ENCODE measurements at places on chromosomes 7 and 10. TPM values are rescaled to one million over a fixed set of nuclear protein-coding genes. Genes with fewer than 3 reads are reported as not detected.
A peak's percentile ranks its signal among the peaks of the same experiment; 100 is the strongest.

DNA sequence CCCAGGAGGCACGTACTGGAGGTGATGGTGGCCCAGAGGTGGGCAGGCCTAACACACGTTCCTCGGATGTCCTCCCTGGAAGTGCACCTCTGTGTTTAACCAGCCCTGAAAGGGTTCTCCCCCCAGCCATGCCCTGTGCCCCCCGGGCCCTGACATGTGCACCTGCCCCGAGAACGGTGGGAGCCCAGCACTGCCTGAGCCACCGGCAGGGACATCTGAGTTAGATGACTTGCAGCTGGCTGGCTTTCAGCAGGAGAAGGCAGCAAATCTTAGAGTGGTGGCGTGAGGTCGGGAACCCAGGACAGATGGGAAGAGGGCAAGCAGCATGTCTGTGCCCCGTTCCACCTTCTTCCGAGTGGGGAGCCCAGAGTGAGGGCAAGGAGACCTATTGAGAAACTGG lies 291.8 kb downstream of the TCERG1L start:
- DNase-seq: no peak
- H3K4me1 ChIP-seq: no peaks in the 10 kb centered on the region
- H3K4me3 ChIP-seq: no peak overlapping the region
- H3K27me3 ChIP-seq: no peaks in the 10 kb centered on the region
- H3K36me3 ChIP-seq: no peaks in the 10 kb centered on the region

GRCh38 chr10:103740611-103741010 lies 114.8 kb downstream of the SH3PXD2A start:
- no peak overlapping the region for H3K4me3 ChIP-seq
- peaks cover 26% of the 10 kb centered on the region for H3K4me1 ChIP-seq
- no peak overlapping the region for H3K27ac ChIP-seq
- H3K36me3 ChIP-seq: no peaks in the 10 kb centered on the region
- no peaks in the 10 kb centered on the region for H3K27me3 ChIP-seq

GRCh38 chr10:8182806-8183205 lies 128.3 kb downstream of the GATA3 start:
- no peaks in the 10 kb centered on the region for H3K27me3 ChIP-seq
- no peak overlapping the region for H3K4me3 ChIP-seq
- H3K4me1 ChIP-seq: no peaks in the 10 kb centered on the region
- no peak for DNase-seq

DNA sequence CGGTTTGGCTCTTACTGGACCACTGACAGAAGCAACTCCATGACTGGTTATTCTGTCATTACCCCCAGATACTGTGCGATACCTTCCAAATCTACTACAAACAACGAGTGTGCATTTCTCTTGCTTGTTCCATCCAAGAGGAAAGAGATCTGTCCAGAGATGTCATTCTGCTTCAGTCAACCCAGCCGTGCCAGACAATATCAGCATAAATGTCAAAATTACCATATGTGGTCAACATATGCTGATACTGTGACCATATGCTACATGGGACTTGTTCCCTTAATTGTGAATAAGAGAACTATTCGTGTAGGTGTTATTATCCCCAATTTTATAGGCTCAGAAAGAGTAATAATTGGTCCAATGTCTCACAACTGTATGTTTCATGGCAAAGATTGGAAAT lies 143.2 kb upstream of the PRSS1 start:
- H3K4me1 ChIP-seq: peaks cover 3% of the 10 kb centered on the region
- no peak overlapping the region for H3K4me3 ChIP-seq
- H3K27me3 ChIP-seq: peaks cover 20% of the 10 kb centered on the region
- no peaks in the 10 kb centered on the region for H3K36me3 ChIP-seq
- DNase-seq: no peak
- H3K27ac ChIP-seq: no peak overlapping the region

GRCh38 chr7:30274641-30275040 lies 9.8 kb upstream of the ZNRF2 start:
- H3K27ac ChIP-seq: no peak overlapping the region
- no peaks in the 10 kb centered on the region for H3K36me3 ChIP-seq
- H3K27me3 ChIP-seq: no peaks in the 10 kb centered on the region
- H3K4me1 ChIP-seq: no peaks in the 10 kb centered on the region

DNA sequence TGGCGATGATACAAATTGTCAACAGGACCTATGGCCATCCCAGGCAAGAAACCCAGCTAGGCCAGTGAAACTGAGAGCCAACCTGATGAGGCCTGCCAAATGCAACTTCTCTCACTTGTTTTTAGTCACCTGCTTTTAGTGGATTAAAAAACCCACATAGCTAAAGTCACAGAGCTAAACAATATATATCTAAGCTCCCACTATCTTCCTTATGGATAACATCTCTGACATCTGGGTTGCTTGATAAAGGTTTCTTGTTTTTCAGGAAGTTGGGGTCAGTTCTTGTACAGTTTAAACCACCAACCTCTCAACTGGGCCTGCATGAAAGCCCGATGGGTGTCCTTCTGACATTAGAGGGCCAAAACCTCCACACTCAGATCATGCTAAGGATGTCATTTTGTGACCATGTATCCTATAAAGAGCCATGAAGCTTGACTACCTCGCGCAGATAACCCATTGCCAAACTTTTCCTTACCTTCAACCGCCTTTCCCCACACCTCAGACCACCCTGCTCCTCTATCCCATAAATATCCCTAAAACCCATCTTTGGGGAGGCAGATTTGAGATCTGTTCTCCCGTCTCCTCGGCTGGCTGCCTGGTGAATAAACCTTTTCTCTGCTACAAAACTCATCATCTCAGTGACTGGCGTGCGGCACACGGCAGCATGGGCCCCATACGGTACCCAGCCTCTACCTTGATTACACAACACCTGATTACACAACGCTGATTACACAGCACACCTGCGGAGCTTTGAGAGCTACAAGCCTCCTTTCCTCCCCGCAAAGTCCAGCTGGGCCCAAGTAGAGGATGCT lies 797 bp upstream of the STMP1 start:
- no peaks in the 10 kb centered on the region for H3K36me3 ChIP-seq
- peak overlapping the region; percentile 64 for H3K27ac ChIP-seq
- DNase-seq: no peak
- peak overlapping the region; percentile 97 for H3K4me3 ChIP-seq
- peaks cover 30% of the 10 kb centered on the region for H3K4me1 ChIP-seq
- H3K27me3 ChIP-seq: no peaks in the 10 kb centered on the region

DNA sequence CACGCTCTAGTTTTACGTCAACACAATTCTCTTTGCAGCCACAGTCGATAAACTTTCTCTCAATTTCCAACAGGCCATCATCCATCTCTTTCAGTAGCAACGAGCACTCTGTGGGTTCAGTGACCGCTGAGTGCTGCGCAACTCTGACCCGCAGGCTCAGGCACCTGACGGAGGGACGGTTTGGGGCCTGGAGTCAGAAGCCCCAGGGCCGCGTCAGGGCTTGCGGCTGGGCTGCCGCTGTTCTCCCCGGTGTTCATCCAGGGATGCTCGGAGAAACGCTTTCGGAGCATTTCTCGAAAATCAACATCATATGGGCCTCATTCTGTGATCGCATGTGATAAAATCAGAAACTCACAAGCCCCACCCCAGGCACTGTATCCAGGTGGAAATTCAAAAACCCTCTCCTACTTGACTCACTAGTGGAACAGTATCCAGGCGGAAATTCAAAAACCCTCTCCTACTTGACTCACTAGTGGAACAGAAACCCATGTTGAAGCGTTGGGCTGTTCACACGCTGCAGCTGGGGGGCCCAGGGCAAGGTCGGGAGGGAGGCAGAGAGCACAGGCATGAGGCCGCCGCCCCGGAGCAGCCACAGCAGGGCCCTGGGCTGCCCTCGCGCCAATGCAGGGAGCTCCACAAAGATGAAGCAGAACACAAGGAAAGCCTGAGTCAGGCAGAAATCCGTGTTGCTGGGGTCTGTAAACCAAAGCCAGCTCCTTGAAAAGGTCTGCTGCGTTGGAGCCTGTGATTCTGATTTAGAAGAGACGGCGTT lies 73.3 kb upstream of the NKX6-2 start:
- H3K4me3 ChIP-seq: no peak overlapping the region
- H3K4me1 ChIP-seq: no peaks in the 10 kb centered on the region
- no peak overlapping the region for H3K27ac ChIP-seq
- no peak for DNase-seq
- H3K27me3 ChIP-seq: peaks cover 26% of the 10 kb centered on the region

GRCh38 chr7:31735991-31736982 lies 49.3 kb downstream of the PPP1R17 start:
- no peaks in the 10 kb centered on the region for H3K36me3 ChIP-seq
- DNase-seq: peak; percentile 41
- H3K4me1 ChIP-seq: no peaks in the 10 kb centered on the region
- no peaks in the 10 kb centered on the region for H3K27me3 ChIP-seq

DNA sequence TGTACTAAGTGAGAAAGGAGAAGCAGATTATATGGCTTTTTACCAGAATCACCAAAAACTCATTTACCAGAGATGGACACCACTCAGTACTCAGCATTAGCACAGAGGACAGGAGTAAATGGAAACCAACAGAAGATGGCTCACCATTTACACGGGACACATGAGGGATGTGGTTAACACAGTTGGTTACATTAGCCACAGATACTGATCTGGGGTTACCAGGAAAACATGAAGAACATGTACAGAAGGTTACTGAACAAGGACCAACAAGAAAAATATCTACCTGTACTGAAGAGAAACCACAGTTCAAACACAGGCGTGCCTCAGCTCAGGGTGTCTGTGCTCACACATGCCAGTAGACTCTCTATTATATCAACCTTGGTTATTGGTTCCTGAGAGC lies 1285.8 kb upstream of the SORCS1 start:
- no peaks in the 10 kb centered on the region for H3K36me3 ChIP-seq
- no peak overlapping the region for H3K27ac ChIP-seq
- no peaks in the 10 kb centered on the region for H3K27me3 ChIP-seq
- H3K4me3 ChIP-seq: no peak overlapping the region
- no peaks in the 10 kb centered on the region for H3K4me1 ChIP-seq

- no peak overlapping the region for H3K27ac ChIP-seq
- H3K27me3 ChIP-seq: no peaks in the 10 kb centered on the region
- H3K4me1 ChIP-seq: peaks cover 23% of the 10 kb centered on the region
- no peaks in the 10 kb centered on the region for H3K36me3 ChIP-seq
- no peak overlapping the region for H3K4me3 ChIP-seq
Observed at GRCh38 chr10:35456153-35456720, 119.9 kb downstream of the CCNY start.

DNA sequence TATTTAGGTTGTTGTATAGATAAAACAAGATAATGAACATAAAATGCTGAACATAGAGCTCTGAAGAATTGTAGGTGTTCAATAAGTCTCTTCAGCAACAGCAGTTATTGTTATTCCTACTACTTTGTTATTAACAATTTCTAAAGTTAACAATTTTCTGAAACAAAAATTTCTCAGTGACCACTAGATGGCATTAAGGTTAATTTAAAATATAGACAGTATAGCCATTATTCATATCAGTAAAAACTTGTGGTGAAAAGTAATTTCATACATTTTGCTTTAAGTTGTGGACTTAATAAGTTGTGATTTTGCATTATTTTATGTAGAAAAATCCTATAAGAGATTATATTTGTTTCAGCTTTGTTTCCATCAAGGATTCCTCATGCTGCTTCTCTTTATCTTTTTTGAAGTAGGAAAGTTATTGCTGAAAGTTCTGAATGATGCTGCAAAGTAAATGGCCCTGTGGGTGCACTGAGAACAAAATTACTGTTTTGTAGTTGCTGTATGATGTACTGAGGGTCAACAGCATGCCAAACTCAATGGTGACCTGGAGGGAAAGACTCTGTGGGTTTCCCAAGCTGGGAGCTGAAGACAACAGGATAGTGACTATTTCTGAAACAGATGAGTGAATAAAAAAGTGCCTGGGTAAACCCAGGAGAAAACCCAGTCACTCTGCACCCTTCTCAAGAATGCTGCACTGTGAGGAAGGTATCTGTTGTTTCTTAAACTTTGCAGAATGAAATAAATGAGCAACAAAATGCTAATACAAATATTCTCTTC lies 253.6 kb downstream of the KIF20B start:
- no peak overlapping the region for H3K4me3 ChIP-seq
- DNase-seq: peak; percentile 29
- peaks cover 5% of the 10 kb centered on the region for H3K27me3 ChIP-seq
- no peaks in the 10 kb centered on the region for H3K36me3 ChIP-seq

DNA sequence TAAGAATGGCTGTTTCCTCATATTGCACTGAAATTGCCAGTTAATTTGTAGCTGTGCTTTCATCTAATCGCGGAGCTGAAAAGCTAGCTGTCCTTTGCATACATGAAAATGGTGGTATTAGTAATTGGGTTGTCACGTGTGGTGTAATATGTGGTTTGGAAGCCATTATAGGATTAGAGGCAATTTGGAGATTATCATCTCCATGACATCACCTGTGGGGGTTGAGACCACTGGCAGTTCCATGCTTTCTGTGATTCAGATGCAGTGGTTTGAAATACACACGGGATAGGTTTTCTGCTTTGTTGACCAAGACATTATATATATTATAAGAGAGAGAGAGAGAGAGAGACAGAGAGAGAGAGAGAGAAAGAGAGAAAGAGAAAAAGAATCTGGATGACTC lies 180.8 kb downstream of the RAB11FIP2 start:
- H3K27me3 ChIP-seq: peaks cover 5% of the 10 kb centered on the region
- no peak overlapping the region for H3K4me3 ChIP-seq
- H3K4me1 ChIP-seq: no peaks in the 10 kb centered on the region
- no peak overlapping the region for H3K27ac ChIP-seq
- DNase-seq: no peak

DNA sequence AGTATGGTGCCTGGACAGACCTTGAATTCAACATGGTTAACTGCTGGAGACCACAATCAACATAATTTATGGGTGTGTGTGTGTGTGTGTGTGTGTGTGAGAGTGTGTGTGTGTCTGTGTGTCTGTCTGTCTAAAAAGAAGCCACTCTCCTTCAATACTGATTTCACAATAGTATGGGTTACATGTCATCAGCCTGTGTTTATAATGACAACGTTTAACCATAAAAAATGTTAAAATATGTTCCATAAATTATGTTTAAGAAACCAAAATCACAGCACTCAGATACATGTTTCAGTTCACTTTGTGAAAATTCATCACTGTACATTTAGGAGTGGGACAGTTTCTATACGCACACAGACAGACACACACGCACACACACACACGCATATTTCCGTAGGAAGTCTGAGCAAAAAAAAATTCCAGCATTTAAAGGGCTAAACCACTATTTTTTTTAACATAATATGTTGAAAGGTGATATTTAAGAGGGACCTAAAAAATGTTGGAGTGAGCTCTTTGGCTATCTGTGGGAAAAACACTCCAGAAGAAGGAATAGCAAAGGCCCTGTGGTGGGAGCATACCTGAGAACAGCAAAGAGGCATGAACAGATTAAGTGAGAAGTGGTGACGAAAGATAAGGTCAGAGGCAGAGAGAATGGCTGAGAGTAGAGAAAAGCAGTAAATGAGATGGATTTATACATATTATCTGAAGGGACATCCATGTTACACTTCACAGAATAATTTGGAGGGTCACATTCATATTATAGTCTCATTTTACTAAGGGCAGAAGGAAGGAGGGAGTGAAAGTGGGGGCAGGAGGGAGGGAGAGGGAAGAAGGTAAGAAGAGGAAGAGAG lies 10.9 kb downstream of the PDZD8 start:
- no peak for DNase-seq
- H3K4me1 ChIP-seq: peaks cover 45% of the 10 kb centered on the region
- H3K27me3 ChIP-seq: no peaks in the 10 kb centered on the region
- peak overlapping the region; percentile 47 for H3K27ac ChIP-seq
- peak overlapping the region; percentile 36 for H3K4me3 ChIP-seq
- no peaks in the 10 kb centered on the region for H3K36me3 ChIP-seq

GRCh38 chr10:71638064-71638821 lies 81.3 kb downstream of the C10orf105 start:
- H3K27me3 ChIP-seq: peaks cover 37% of the 10 kb centered on the region
- H3K4me3 ChIP-seq: no peak overlapping the region
- no peak overlapping the region for H3K27ac ChIP-seq
- DNase-seq: no peak
- no peaks in the 10 kb centered on the region for H3K36me3 ChIP-seq
- H3K4me1 ChIP-seq: no peaks in the 10 kb centered on the region

TYSND1 gene
- total RNA-seq: 15.6 TPM

HOXA5 gene
- total RNA-seq: 5.8 TPM

CFAP70 gene
- total RNA-seq: 1.2 TPM

CYP3A7 gene
- total RNA-seq: not detected

TMEM176B gene
- not detected for total RNA-seq

Measured in osteoblast (primary cell).